Activated CD8-positive, alpha-beta memory T cell treated with anti-CD3 and anti-CD28 coated beads, Interleukin-2, amount 10 ng/mL, durations not matched to agents 7 days and 5 days (primary cell): ENCODE measurements at places on chromosomes 12 and 14.

GRCh38 chr14:69698572-69698971 is 68.4 kb upstream of the SRSF5 start:
- no peaks in the 10 kb centered on the region for H3K27me3 ChIP-seq
- peaks cover 87% of the 10 kb centered on the region for H3K4me1 ChIP-seq
- peaks cover 10% of the 10 kb centered on the region for H3K36me3 ChIP-seq
- DNase-seq, result no peak
- no peak overlapping the region for H3K27ac ChIP-seq

- no peak overlapping the region for H3K27ac ChIP-seq
- peaks cover 16% of the 10 kb centered on the region for H3K4me1 ChIP-seq
- no peak overlapping the region for H3K4me3 ChIP-seq
- H3K36me3 ChIP-seq, result peaks cover 39% of the 10 kb centered on the region
- H3K27me3 ChIP-seq, result no peaks in the 10 kb centered on the region
These were observed 17.2 kb downstream of the PSMC1 start for GRCh38 chr14:90273532-90273931.

DNA sequence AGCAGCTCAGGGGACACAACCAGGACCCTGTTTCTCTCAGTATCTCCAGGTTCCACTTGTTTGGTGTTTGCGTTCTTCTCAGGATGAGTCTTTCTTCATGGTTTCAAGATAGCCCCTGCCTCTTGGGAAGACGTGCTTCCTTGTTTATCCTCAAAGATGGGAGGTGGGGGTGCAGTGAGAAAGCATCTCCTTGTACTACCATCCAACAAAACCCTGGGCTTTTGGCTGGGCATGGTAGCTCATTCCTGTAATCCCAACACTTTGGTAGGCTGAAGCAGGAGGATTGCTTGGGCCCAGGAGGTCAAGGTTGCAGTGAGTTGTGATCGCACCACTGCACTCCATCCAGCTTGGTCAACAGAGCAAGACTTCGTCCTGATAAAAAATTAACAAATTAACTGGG is 21.0 kb upstream of the TUNAR start:
- no peak for DNase-seq
- H3K27me3 ChIP-seq, result no peaks in the 10 kb centered on the region
- H3K36me3 ChIP-seq, result no peaks in the 10 kb centered on the region
- H3K4me1 ChIP-seq, result no peaks in the 10 kb centered on the region
- no peak overlapping the region for H3K27ac ChIP-seq
- no peak overlapping the region for H3K4me3 ChIP-seq

- H3K36me3 ChIP-seq, result peaks cover 26% of the 10 kb centered on the region
- H3K4me1 ChIP-seq, result peaks cover 44% of the 10 kb centered on the region
- H3K27ac ChIP-seq, result no peak overlapping the region
- no peak for DNase-seq
- no peak overlapping the region for H3K4me3 ChIP-seq
These were observed 227.6 kb upstream of the FOXN3 start for GRCh38 chr14:89644641-89645040.

GRCh38 chr12:6266971-6267721 is 43.3 kb upstream of the PLEKHG6 start:
- H3K36me3 ChIP-seq, result no peaks in the 10 kb centered on the region
- no peak overlapping the region for H3K27ac ChIP-seq
- H3K4me1 ChIP-seq, result peaks cover 6% of the 10 kb centered on the region
- no peak overlapping the region for H3K4me3 ChIP-seq

DNA sequence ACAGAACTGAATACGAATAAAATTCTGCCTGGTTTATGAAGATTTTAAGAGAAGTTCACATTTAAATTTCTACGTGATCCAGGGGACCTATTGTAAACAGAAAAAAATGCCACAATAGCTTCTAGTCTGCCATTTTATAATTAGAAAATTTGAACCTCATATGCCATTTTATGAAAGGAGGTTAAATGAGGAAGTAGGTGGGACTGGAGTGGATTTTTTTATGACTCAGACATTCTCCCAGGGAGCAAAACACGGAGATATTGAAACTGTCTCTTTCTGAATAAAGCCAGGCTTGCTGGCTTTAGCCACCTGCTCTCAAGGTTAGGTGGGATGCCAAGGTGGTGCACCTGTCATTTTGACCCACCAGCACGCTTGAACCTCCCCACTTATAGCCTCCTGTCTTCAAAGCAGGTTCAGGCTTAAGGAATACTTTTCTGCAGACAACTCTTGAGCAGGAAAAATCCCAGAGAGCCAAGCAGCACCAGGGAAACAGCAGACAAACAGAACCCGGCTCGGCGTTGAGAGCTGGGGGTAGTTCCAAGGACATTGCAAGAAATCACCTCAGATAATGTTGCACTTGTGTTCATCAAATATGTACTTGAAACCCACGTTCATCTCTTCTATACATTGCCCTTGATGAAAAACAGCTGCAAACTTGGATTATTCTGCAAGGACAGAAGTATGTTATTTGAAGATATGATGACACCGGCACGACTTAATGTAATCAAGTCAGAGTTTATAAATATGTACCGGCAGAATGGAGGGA is 203.7 kb downstream of the PPM1H start:
- no peaks in the 10 kb centered on the region for H3K36me3 ChIP-seq
- no peak for DNase-seq
- H3K27ac ChIP-seq, result no peak overlapping the region
- peaks cover 10% of the 10 kb centered on the region for H3K27me3 ChIP-seq
- H3K4me1 ChIP-seq, result peaks cover 13% of the 10 kb centered on the region

- H3K4me3 ChIP-seq, result no peak overlapping the region
- no peaks in the 10 kb centered on the region for H3K27me3 ChIP-seq
- DNase-seq, result no peak
These were observed 67.1 kb downstream of the MON2 start for GRCh38 chr12:62533755-62534107.

GRCh38 chr12:94561943-94562411 is 88.4 kb downstream of the TMCC3 start:
- H3K27me3 ChIP-seq, result peaks cover 31% of the 10 kb centered on the region
- no peaks in the 10 kb centered on the region for H3K36me3 ChIP-seq
- DNase-seq, result no peak
- H3K4me1 ChIP-seq, result no peaks in the 10 kb centered on the region
- H3K4me3 ChIP-seq, result no peak overlapping the region
- no peak overlapping the region for H3K27ac ChIP-seq

- DNase-seq, result no peak
- H3K4me1 ChIP-seq, result no peaks in the 10 kb centered on the region
- peaks cover 13% of the 10 kb centered on the region for H3K27me3 ChIP-seq
- H3K4me3 ChIP-seq, result no peak overlapping the region
These were observed 123.2 kb downstream of the WIF1 start for GRCh38 chr12:64997858-64998257.

- no peaks in the 10 kb centered on the region for H3K36me3 ChIP-seq
- DNase-seq, result no peak
- H3K27me3 ChIP-seq, result no peaks in the 10 kb centered on the region
- H3K27ac ChIP-seq, result no peak overlapping the region
- H3K4me1 ChIP-seq, result no peaks in the 10 kb centered on the region
- no peak overlapping the region for H3K4me3 ChIP-seq
These were observed 56.5 kb upstream of the BCAT1 start for GRCh38 chr12:25005376-25005775.

- H3K27me3 ChIP-seq, result peaks cover 4% of the 10 kb centered on the region
- H3K27ac ChIP-seq, result no peak overlapping the region
- H3K4me1 ChIP-seq, result peaks cover 1% of the 10 kb centered on the region
- no peak for DNase-seq
These were observed 7.7 kb upstream of the ATXN2 start for GRCh38 chr12:111606767-111607230.

- H3K27ac ChIP-seq, result no peak overlapping the region
- H3K27me3 ChIP-seq, result peaks cover 6% of the 10 kb centered on the region
- H3K36me3 ChIP-seq, result no peaks in the 10 kb centered on the region
These were observed 78.7 kb upstream of the CEP83 start for GRCh38 chr12:94538318-94538717.

- H3K4me1 ChIP-seq, result no peaks in the 10 kb centered on the region
- H3K4me3 ChIP-seq, result no peak overlapping the region
- H3K27me3 ChIP-seq, result no peaks in the 10 kb centered on the region
- DNase-seq, result no peak
- H3K36me3 ChIP-seq, result no peaks in the 10 kb centered on the region
- no peak overlapping the region for H3K27ac ChIP-seq
These were observed 25.0 kb downstream of the JAG2 start for GRCh38 chr14:105143451-105144025.

DNA sequence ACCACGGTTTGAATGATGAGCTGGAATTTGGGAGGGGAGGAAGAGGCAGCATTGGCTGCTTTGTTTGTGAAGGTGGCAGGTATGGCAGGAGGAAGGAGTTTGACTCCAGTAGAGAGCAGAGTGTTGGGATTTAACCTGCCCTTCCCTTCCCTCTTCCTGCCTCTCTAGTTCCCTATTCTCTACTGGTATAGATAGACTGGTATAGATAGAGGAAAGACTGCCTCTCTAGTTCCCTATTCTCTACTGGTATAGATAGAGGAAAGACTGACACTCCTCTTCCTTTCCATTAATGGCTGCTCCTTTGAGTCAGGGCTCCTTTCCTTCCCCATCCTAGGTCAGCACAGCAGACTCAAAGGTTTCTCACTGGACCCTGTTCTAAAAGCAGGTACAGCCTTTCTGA is 8.4 kb upstream of the SYCP3 start:
- no peak overlapping the region for H3K27ac ChIP-seq
- H3K4me1 ChIP-seq, result peaks cover 20% of the 10 kb centered on the region
- DNase-seq, result no peak
- peaks cover 58% of the 10 kb centered on the region for H3K36me3 ChIP-seq

- H3K4me1 ChIP-seq, result peaks cover 1% of the 10 kb centered on the region
- H3K27me3 ChIP-seq, result no peaks in the 10 kb centered on the region
- peaks cover 39% of the 10 kb centered on the region for H3K36me3 ChIP-seq
These were observed 7.8 kb downstream of the LRRC10 start for GRCh38 chr12:69602954-69603353.

GRCh38 chr12:1924996-1925683 is 6.7 kb upstream of the CACNA2D4 start:
- peaks cover 10% of the 10 kb centered on the region for H3K27me3 ChIP-seq
- H3K4me1 ChIP-seq, result peaks cover 6% of the 10 kb centered on the region
- H3K36me3 ChIP-seq, result no peaks in the 10 kb centered on the region
- DNase-seq, result peak; percentile 23
- H3K27ac ChIP-seq, result no peak overlapping the region

- H3K4me1 ChIP-seq, result no peaks in the 10 kb centered on the region
- no peaks in the 10 kb centered on the region for H3K27me3 ChIP-seq
- no peaks in the 10 kb centered on the region for H3K36me3 ChIP-seq
- no peak for DNase-seq
- no peak overlapping the region for H3K27ac ChIP-seq
- no peak overlapping the region for H3K4me3 ChIP-seq
These were observed 15.8 kb downstream of the NGDN start for GRCh38 chr14:23485326-23485725.

DNA sequence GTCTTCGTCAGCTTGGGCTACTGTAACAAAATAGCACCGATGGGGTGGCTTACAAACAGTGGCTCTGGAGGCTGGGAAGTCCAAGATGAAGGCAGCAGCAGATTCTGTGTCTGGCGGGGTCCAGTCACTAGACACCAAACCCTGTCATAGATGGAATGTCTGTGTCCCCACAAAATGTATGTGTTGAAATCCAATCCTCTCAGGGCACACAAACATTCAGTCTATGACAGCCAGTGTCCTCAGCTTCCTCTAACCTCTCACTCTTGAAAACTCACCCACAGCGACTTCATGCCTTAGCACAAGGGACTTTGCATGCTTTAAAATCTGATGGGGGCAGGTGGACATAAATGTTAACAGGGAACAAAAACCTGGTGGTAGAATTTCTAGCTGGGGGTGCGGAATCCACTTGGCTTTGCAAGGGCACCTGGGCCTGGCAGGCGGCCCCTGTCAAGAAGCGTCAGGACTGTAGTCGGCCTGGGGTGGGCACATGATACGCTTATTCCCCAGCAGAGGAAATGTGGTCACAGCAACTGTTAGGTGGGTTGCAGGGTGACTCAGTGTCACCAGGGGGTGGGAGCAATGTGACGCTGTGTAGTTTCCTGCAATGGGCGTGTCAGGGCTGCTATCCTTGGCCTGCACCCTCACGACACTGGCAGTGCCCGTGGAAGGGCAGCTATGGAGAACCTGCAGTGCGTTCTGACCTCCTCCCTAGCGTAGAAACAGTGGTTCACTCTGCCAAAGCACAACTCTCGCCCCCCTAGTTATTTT is 17.7 kb downstream of the RIN3 start:
- H3K27ac ChIP-seq, result peak overlapping the region; percentile 97
- peak; percentile 95 for DNase-seq
- H3K4me3 ChIP-seq, result peak overlapping the region; percentile 49
- peaks cover 80% of the 10 kb centered on the region for H3K4me1 ChIP-seq
- H3K27me3 ChIP-seq, result no peaks in the 10 kb centered on the region

- H3K27ac ChIP-seq, result no peak overlapping the region
- no peaks in the 10 kb centered on the region for H3K4me1 ChIP-seq
- no peaks in the 10 kb centered on the region for H3K36me3 ChIP-seq
- DNase-seq, result no peak
These were observed 404.2 kb downstream of the DAD1 start for GRCh38 chr14:22184830-22185168.

DNA sequence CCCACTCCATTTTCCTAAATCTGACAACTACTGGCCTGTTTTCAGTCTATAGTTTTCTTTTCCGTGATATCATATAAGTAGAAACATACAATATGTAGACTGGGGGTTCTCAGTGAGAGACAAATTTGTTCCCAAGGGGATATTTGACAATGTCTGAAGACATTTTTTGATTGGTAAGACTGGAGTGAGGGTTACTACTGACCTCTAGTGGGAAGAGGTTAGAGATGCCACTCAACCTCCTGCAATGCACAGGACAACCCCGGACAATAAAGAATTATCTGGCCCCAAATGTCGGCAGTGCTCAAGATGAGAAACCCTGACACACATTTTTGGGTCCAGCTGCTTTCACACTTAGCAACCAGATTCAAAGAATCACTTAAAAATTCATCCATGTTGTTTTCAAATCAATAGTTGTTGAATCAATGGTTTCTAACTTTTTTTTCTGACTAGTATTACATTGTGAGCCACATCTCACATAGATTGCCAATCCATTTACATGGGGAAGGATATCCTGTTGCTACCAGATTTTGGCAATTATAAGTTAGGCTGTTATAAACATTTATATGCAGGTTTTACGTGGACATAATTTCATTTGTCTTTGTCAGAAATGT is 307.1 kb downstream of the RPL10L start:
- no peak overlapping the region for H3K27ac ChIP-seq
- no peak overlapping the region for H3K4me3 ChIP-seq

DNA sequence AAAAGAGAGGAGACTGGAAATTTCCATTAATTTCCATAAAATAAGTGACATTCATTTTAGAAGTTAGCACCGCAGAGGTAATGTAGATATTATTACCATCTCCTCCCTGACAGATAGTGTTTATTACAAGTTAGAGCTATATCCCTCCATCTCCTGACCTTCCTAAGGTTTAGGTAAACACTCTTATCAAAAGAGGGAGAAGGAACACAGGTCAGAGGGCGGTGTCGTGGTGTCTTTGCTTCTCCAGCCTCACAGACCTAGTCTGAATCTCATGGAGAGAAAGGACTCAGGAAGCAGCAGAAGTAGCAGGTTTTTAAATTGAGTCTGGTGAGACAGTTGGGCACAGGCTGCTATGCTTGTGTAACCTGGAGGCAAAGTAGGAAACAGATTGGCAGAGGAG is 11.5 kb upstream of the POC1B start:
- no peak for DNase-seq
- H3K4me3 ChIP-seq, result no peak overlapping the region
- H3K4me1 ChIP-seq, result peaks cover 2% of the 10 kb centered on the region

- no peak overlapping the region for H3K27ac ChIP-seq
- H3K27me3 ChIP-seq, result no peaks in the 10 kb centered on the region
- H3K4me3 ChIP-seq, result no peak overlapping the region
- no peaks in the 10 kb centered on the region for H3K4me1 ChIP-seq
- H3K36me3 ChIP-seq, result no peaks in the 10 kb centered on the region
These were observed 8.4 kb upstream of the MYF6 start for GRCh38 chr12:80698847-80699542.
